ENCODE measurements at places on chromosomes 13 and 19.
A peak's percentile ranks its signal among the peaks of the same experiment; 100 is the strongest.

GRCh38 chr13:60108589-60108988 is 55.1 kb downstream of the DIAPH3 start:
- DNase-seq = no peak

DNA sequence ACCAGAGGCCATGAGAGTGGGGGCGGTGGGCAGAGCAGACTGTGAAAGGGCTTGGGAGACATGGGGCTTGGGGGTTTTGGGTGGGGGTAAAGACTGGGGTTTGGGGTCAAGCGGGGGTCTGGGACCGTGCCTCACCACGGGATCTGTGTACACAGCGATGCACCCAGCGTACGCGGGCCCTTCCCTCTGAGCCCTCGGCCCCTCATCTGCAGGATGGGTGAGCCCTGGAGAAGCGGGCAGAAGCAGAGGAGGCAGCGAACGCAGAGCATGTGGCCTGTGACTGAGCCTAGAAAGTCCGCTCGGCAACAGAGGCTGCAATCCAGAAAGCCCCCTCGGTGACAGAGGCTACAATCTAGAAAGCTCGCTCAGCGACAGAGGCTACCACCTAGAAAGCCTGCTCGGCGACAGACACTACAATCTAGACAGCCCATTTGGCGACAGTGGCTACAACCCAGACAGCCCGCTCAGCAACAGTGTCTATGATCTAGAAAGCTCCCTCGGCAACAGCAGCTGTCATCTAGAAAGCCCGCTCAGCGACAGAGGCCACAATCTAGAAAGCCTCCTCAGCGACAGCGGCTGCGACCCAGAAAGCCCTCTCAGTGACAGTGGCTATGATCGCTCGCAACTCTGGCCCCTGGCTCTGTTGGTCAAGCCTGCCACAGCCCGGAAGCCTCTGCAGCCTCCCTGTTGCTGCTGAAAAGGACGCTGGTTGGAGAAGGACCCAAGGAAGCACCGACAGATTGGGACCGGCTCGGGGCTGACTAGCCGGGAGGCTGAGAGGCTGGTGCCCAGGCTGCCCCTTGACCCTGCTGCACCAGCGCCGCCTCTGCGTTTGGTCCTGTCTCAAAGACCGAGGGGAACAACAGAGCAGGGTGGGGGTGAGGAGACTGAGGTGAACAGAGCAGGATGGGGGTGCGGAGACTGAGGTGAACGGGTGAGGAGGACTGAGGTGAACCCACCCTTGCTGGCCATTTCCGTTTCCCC is 68.6 kb downstream of the SPACA7 start:
- no peak for DNase-seq

GRCh38 chr19:49691243-49692146 is 579 bp downstream of the CPT1C start:
- DNase-seq = peak; percentile 66

DNA sequence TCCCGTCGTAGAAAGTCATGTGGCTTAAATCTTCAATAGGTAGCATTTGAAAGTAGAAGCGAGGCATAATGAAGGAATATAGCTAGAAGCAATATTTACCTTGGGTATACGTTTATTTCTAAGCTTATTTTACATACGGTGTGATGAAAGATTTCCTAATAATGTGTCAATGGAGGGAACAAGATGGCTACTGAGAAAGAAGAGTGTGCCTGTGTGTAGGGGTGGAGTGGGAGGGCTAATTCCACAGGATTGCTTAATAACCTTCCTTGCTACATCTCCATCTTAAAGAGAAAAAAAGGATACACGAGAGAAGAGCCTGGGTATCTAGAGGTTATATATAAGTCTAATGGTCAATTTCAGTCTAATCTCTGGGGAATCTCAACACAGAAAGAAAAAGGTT is 2.0 kb downstream of the SPART start:
- no peak for DNase-seq

GRCh38 chr19:11964858-11965645 is at the start of gene ZNF763:
ZNF763 (plus strand) TSS chr19:11965040; CDS start chr19:11965209, 169 bp downstream.
- DNase-seq = peak; percentile 93

DNA sequence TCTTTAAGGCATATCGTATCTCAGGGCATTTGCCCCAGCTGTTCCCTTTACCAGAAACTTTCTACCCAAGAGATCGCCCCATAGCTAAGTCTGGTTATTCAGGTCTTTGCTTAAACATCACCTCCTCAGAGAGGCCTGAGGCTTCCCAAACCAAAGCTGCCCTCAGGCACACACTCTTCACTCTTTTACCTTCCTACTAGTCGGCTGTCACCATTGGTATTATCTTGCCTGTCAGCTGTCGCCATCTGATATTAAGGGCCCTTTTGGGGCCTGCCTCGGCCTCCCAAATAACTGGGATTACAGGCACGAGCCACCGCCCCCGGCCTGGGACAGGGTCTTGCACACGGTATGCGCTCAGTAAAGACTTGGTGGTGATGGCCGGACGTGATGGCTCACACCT is 1.0 kb downstream of the GADD45GIP1 start:
- DNase-seq = no peak

DNA sequence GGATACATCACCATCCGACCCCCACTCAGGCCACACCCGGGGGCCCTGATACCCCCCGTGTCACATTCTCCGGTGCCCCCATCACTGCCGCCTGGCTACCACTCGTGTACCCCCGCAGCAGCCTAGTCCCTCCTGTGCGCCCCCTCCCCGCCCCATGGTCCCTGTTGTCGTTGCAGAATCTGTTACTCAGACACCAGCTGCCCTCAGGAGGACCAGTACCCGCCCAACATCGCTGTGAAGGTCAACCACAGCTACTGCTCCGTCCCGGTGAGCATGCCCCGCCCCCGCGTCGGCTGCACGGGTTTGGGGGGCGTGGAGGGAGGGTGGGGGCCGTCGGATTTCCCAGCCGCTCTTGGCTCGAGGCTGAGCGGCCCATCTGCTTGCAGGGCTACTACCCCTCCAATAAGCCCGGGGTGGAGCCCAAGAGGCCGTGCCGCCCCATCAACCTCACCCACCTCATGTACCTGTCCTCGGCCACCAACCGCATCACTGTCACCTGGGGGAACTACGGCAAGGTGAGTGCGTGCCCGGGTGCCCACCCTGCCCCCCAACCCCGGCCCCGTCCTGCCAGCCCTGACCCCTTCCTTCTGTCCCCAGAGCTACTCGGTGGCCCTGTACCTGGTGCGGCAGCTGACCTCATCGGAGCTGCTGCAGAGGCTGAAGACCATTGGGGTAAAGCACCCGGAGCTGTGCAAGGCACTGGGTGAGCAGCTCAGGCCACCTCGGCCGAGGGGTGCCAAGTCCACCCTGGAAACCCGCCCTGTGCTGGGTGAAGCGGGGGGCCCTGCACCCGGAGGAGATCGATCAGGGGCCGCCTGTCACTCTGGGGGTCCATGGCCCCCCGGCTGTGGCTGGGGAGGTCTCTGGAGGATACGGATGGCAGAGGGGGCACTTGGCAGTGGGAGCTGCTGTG is 21.1 kb downstream of the PIAS4 start:
- no peak for DNase-seq

DNA sequence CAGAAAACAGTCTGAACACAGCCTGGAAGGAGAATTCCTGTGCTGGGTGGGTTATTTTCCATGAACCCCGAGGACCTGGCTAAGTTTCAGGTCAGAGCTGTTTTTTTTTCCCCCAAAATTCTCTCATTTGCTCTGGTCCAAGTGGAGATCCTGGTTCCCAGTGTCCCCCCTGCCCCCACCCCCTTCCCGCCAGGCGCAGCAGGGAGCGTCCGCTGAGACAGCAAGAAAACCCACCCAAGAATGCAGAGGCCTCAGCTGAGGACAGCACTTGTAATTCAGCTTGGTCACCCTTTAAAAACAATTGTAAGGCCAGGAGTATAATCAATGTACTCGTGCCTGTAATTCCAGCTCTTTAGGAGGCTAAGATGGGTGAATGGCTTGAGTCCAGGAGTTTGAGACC is 11.4 kb upstream of the TSPAN16 start:
- DNase-seq = no peak
